ENCODE measurements at places on chromosomes 5 and 9.

DNA sequence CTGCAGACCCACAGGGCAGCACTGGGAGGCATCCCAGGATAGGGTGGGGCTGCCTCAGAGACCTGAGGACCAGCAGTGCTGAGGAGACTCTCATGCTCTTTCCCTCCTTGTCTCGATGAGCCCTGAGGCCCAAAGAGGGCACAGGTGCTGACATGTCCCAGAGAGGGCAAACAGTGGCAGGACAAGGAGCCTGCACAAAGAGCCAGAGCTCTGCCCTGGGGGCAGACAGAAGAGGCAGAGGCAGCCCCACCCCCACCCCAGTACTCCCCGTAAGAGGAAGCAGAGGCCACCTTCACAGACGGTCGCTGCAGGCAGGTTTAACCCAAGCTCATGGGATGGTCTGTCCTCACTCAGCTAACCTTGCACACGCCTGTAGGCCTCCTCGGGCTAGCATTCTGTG lies 29.4 kb upstream of the TTLL11 start:
- DNase-seq = no peak

GRCh38 chr5:178902849-178903248 lies 7.1 kb downstream of the ZFP2 start:
- no peak for DNase-seq

DNA sequence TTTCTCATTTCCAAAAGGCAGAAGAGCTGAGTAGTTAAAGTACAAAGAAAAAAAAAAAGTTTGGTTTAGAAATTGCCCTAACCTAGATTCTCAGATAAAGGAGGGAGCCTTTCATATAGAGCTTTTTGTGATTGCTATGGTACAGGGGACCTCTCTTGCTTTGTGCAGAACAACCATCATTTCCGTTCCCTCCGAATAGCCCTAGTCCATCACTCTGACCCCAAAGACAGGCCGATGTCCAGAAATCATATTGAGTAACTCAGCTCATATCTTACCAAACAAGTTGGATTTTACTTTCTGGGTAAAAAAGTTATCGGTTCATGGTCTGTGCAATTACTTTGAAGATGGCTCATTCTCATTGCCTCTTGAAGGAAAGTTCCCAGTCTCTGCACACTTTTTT lies 36.7 kb upstream of the COL15A1 start:
- no peak for DNase-seq

DNA sequence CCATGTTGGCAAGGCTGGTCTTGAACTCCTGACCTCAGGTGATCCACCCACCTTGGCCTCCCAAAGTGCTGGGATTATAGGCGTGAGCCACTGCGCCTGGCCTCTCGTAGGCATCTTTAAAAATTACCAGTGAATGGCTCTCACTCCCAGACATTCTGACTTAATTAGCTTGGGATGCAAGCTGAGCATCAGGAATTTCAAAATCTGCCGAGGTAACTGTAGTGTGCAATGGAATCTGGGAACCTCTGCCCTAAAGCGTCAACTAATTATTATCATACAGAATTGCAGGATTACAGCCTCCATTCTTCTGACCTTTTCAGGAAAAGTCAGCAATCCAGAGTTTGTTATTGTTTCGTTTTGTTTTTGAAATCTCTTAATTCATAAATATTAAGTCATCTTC lies 213.4 kb upstream of the DMAC1 start:
- DNase-seq = no peak

GRCh38 chr5:157157293-157157891 lies 8.7 kb downstream of the GARIN3 start:
- no peak for DNase-seq

DNA sequence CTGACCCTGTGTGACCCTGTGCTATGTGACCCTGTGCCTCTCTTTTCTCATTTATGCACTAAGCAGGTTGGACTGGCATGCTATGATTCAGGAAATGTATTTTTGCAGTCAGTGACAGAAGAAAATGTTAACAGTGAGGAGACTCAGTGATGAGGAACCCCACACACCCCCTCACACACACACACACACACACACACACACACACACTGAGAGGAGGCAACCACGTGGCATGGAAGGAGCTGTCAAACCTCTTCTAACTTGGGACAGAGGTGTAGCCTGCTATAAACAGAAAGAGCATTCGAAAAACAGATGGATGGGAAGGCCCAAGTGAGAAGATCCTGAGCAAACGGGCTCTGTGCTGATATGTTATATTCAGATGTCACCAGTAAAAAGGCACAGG lies 57.9 kb upstream of the GRIA1 start:
- DNase-seq = no peak

- DNase-seq = peak; percentile 80
Measured at GRCh38 chr5:82635561-82636288, 357.6 kb upstream of the RPS23 start.

- DNase-seq = no peak
Measured at GRCh38 chr5:115977096-115977495, 14.8 kb downstream of the LVRN start.

- DNase-seq = peak; percentile 79
Measured at GRCh38 chr5:65032250-65032649, 263.5 kb downstream of the CWC27 start.

DNA sequence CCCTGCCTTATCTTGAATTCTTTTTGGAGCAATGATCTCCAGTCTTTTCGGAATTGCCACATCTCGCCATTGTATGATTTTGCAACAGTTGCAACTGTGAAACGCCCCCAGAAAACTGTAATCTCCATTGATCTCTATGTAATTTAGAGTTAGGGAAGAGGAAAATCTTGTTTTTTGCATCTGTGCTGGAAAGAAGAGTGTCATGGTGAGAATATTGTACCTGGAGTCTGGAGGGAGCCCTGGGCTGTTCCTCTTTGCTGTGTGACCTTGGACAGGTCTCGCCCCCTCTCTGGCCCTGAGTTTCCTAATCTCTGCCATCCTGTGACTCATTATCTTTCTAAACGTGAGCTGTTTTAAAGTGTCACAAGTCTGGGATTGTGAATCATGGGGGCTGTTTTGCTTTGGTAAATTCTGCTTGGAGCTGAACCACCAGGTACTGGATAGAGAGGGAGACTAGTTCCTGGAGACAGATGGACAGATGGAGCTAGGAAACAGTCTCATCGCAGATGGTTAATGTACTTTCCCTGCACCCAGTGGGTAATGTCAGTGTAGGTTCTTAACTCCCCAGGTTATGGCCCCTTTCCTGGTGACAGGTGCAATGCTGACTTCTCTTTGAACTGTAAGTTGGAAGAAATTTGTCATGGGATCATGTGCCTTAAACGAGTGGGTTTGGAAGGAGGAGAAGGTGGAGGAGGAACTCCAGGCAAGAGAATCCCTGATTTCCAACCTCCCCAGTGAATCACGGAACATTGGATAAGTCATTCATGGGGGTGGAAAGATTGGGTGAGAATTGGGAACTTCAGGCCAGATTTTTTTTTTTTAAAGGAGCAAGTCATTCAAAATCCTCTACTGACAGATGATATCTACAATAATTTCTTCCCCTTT lies 19.6 kb downstream of the PPARGC1B start:
- no peak for DNase-seq

- DNase-seq = peak; percentile 53
Measured at GRCh38 chr5:139709582-139710318, 61.6 kb downstream of the CXXC5 start.

DNA sequence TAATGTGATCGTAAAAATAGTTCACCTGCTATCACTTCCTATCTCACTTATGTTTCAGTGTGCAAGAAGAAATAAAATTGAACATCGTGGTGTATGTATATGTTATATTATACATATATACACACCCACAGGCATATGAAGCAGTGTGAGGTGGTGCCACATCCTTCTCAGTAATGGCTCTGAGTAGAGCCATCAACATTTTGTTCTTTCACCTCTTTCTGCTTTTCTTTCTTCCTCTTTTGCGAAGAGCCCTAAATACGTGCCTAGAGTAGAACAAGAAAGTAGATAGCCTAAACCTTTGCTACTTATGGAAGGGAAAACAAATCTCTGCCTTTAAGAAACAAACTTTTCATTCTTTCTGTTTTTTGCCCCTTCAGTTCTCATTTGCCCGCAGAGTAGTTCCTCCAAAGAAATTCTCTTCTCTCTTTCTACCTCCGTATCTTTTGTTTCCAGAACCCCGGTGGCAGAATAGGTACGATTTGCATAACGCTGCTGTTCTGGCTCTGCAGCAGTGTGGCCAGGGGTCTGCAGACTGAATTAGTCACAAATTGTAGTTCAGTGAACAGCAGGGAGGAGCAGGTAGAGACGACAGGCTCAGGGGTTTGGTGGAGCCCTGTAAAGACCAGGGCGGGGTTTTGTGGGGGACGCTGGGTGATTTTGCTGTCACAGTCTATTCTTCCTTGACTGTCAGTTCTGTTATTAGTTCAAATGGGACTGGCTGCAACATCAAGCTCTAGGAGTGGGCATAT lies 40.5 kb upstream of the PJA2 start:
- DNase-seq = no peak

DNA sequence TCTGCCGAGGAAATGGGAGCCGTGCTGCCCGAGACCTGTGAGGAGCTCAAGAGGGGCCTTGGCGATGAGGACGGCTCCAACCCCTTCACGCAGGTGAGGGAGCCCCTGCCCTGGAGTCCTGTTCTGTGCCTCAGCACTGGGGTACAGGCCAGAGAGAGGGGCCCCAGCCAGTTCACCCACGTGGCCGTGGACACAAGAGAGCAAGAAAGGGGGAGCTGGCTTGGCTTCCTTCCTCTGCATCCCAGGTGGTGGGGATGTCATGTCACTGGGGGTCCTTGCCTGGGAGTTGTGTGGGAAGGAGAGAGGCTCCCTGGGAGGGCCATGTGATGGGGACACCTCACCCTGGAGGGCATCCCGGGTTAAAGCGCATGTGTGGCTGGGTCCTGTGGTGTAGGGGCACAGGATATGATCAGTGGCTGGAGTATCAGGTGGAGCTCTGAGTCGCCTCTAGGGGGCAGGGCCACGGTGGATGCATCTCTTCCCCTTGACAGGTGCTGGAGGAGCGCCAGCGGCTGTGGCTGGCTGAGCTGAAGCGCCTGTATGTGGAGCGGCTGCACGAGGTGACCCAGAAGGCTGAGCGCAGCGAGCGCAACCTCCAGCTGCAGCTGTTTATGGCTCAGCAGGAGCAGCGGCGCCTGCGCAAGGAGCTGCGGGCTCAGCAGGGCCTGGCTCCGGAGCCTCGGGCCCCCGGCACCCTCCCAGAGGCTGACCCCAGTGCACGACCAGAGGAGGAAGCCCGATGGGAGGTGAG lies 7.5 kb downstream of the N4BP3 start:
- peak; percentile 48 for DNase-seq

DNA sequence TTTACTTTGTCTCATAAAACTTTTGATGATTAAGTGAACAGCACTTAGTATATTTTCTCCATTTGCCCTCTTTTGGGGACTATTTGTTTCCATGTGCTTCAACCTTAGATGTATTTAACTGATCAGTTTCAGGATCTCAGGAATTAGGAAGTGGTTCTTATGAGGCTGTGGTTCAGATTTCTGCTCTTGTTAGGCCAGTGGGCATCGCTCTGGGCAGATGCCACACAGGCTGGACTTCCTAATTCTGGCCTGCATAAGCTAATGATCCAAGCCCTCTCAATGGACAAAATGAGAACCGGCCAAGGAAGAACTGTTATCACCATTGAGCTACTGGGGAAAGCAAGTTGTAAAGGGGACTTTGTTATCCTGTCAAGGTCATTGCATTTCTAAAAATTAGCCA lies 6.9 kb downstream of the ARHGAP26 start:
- no peak for DNase-seq

GRCh38 chr9:68949271-68950000 lies 64.5 kb downstream of the PRKACG start:
- peak; percentile 1 for DNase-seq

GRCh38 chr9:137167747-137168572 lies 1.9 kb downstream of the LRRC26 start:
- DNase-seq = no peak

- no peak for DNase-seq
Measured at GRCh38 chr5:61344187-61344944, 12.3 kb downstream of the ZSWIM6 start.

- peak; percentile 34 for DNase-seq
Measured at GRCh38 chr5:64634997-64635686, 55.2 kb upstream of the SHISAL2B start.

DNA sequence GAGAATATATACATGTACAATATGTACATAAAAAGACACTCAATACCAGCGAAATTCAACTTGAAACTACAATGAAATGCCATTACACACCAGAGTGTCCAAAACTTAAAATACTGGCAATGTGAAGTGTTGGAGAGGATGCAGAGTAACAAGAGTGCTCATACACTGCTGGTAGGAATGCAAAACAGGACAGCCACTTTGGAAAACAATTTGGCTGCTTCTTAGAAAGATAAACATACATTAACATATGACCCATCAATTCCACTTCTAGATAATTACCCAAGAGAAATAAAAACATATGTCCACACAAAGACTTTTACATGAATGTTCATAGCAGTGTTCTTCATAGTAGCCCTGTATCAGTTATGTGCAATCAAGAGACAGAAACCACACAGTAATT lies 39.4 kb upstream of the BARX1 start:
- DNase-seq = no peak
